Left lobe of liver (tissue), 2 donors: ENCODE measurements at places on chromosomes 1 and 21. TPM values are rescaled to one million over a fixed set of nuclear protein-coding genes. Genes with fewer than 3 reads are reported as not detected.
A peak's percentile ranks its signal among the peaks of the same experiment; 100 is the strongest.

GRCh38 chr21:34611528-34611927, 3.4 kb downstream of the RCAN1 start:
- DNase-seq: no peak

GRCh38 chr1:92786111-92786901, 1.4 kb upstream of the EVI5 start:
- DNase-seq: no peak

- DNase-seq: no peak
These were observed 7.8 kb downstream of the TNFRSF18 start for GRCh38 chr1:1198423-1199140.

DCST2 gene
- 1.4 TPM for total RNA-seq

DNA sequence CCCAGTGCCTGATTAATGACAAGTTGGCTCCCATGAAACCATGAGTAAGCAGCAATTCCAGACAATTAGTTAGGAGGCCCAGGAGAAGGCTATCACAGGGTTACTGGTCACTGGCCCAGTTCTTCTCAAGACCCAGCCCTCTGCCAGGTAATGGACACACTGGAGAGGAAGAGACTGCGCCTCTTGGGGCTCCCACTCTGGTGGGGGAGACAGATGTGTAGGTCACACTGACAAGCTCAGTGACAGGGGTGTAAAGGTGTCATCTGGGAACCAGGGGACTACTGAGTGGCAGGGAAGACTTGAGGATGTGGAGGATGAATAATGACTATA, 4.9 kb downstream of the HPCA start:
- no peak for DNase-seq

PRDM16 gene
- total RNA-seq: 0.43 TPM

GRCh38 chr1:32768110-32768850, 48.9 kb downstream of the YARS1 start:
- DNase-seq: no peak

GRCh38 chr1:214331827-214332423, 51.0 kb downstream of the SMYD2 start:
- no peak for DNase-seq

- DNase-seq: peak; percentile 72
These were observed 5.3 kb upstream of the SLC6A9 start for GRCh38 chr1:44036409-44037139.

OXCT2 gene
- total RNA-seq: not detected

C4BPA gene
- 792 TPM for total RNA-seq

DNA sequence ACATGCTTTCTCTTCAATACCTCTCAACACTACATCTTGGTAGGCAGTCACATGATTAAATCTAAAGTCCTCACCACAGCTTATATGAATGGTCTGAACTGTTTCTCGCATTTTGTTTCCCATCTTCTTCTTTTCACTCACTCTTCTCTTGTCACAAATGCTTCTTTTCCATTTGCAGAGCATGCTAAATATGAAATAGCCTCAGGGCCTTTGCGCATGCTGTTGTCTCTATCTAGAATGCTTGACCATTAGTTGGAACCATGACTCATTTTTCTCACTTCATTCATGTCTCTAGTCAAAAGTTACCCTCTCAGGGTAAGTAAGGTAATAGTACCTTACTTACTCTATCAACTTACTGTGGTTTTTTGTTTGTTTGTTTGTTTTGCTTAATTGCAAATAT, 239.7 kb downstream of the PTPRC start:
- no peak for DNase-seq

ERG gene
- total RNA-seq: 4.0 TPM

CDC42SE1 gene
- total RNA-seq: 21.0 TPM

DNA sequence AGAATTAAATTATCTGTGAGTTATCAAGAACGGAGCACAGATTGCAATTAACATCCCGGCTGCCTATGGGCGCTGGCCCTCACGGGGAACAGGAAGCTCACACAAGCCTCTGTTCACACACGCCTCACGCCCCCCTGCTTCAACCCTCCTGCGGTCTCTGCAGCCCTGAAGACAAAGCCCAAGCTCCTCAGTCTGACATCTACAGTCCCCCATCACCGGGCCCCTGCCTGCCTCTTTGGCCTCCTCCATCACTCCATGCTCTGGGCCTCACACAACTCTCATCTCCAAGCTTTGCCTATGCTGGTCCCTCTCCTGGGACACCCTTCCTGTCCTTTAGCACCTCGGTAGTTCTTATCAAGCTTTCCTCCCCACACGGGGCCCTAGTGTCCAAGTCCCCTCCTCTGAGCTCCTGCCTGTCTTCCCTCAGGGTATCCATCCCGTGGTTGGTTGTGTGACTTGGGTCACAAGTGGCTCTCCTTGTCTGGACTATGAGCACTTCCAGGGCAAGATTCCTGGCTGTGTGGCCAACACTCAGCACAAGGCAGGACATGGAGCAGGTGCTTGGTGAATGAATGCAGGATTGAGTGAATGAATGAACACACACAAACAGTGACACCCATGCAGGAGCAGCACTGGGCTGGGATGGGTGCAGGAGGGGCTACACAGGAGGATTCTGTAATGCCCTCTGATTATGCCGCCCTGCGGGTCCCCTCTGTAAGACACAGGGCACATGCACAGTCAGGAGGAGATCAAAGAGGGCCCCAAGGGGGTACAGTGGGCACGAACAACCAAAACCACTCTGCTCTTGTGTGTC, 116.1 kb downstream of the DMRTB1 start:
- no peak for DNase-seq

DNA sequence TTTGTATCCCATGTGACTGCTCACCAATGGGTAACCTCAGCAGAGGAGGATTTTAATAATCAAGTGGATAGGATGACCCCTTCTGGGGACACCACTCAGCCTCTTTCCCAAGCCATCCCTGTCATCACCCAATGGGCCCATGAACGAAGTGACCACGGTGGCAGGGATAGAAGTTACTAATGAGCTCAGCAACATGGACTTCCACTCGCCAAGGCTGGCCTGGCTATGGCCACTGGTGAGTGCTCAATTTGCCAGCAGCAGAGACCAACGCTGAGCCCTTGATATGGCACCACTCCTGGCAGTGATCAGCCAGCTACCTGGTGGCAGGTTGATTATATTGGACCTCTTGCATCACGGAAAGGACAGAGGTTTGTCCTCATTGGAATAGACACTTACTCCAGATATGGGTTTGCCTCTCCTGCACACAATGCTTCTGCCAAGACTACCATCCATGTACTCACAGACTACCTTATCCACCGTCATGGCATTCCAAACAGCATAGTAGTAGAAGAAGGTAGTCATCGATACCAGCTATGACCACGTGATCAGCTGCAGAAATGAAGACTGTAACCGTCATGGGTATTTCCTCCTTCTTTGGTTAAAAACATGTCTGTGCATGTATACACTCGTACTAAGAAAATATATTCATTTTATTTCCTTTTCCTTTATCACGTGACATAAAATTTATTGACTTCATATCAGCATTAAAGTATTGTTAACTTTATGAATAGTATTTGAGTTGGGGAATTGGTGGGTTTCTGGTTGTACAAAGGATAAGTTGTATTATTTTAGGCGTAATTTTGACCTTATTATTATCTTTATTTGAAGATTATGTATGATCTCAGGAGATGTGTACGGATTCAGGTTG, 562.6 kb downstream of the PTPRU start:
- DNase-seq: no peak

GBP7 gene
- 22.9 TPM for total RNA-seq

SLC26A9 gene
- total RNA-seq: 0.05 TPM

RBP7 gene
- 2.5 TPM for total RNA-seq

SYCP1 gene
- total RNA-seq: not detected

DNA sequence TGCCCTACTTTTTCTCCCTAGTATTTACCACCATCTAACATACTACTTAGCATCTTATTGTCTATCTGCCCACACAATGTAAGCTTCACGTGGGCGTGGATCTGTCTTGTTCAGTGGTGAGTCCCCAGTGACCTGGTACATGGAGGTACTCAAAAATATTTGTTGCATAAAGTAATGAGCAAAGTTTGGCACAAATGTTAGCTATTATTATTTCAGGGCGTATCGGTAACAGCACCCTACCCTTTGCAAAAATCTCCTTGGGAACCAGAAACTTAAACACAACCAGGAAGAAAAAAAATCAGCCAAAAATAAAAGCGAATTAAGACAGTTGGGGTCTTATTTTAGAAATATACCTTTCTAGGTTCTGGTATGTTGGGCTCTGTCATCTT, 454 bp upstream of the NENF start:
- DNase-seq: no peak

GRCh38 chr1:61504305-61504704, 220.6 kb downstream of the TM2D1 start:
- DNase-seq: no peak

ACTN2 gene
- total RNA-seq: not detected

PRDM15 gene
- total RNA-seq: 3.2 TPM

- no peak for DNase-seq
These were observed 130.8 kb downstream of the HMCN1 start for GRCh38 chr1:185864889-185865517.

DNA sequence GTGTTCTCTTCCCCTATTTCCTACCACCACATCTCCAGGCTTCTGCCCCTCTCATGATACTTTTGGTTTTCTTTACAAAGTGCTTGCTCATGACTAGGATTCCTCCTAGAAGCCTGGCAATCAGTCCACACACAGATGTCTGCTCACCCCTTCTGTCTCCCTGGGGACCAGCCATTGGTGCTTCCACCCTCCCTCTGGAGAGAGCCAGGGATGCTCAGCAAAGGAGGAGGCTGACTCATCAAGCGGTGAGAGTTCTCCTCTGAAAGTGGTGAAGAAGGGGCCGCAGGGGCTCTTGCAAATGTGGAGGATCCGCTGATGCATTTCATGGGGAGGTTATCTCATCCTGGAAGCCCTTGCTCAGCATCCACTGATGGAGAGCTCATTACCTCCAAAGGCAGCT, 14.5 kb downstream of the NT5C1A start:
- DNase-seq: no peak

DNA sequence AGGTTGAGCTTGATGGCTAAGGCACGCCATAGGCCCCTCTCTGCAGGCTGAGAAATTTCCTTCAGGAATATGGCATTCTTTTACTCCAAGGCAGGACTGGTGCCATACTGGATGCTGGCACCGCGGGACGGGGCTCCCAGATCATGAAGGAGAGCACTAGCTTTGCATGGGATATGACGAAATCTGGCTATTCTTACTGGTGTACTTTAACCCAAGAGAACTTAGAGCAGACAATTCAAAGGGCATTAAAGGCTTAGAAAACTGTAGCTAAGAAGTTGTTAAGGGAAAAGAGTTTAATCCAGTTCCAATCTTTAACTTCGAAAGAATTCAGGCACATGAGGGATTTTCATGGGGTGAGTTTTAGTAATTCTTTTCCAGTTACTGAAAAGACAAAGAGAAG, 204.4 kb upstream of the ESRRG start:
- DNase-seq: no peak

- DNase-seq: no peak
These were observed 39.5 kb downstream of the PDPN start for GRCh38 chr1:13623021-13623637.

DNA sequence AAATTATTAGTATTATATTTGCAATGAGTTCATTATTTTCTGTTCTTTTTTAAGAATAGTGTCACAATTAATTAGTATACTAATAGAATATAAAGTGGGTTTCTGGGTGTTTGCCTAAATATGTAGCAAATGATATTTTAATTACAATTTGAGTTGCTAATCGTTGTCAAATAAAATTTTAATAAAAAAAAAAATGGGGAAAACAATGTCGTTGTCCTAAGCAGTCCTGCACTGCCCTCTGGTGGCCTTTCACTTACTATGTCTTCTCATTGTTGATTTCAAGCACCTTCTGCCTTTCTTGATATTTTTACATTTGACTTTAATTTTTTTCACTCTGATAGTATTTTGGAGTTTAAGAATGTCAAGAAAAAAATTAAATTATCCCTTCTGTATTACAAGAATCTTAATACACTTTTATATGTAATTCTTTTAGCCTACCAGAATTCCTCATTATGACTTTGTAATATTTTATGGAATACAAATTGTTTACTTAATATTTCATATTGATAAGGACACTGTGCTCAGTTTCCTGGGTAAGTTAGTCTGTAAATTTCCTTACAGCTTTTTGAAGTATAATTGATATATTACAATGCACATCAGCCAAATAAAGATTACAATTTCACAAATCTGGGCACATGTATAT, 104.5 kb upstream of the FMN2 start:
- no peak for DNase-seq

KLHL12 gene
- total RNA-seq: 12.3 TPM

GRCh38 chr21:33974513-33975468, 59.2 kb upstream of the ATP5PO start:
- DNase-seq: no peak

DNA sequence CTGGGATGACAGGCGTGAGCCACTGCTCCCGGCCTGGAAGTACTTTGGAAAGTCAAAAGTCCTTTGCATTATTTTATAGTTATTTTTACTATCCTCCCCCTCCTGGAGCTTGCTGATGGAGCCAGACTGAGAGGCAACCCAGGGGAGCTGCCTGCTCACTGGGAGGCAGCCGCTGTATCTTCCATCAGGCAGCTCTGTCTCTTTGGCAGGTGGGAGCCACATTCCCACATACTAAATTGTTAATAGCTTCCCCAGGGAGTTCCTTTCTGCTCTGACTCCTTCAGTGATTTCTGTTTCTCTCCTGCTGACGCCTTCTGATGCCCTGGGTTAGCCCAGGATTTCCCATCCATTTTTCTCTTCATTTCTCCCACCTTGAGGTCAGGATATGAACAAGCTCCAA, 4.9 kb upstream of the OPRD1 start:
- DNase-seq: no peak

- no peak for DNase-seq
These were observed 38.7 kb downstream of the COL18A1 start for GRCh38 chr21:45443595-45444181.

DNA sequence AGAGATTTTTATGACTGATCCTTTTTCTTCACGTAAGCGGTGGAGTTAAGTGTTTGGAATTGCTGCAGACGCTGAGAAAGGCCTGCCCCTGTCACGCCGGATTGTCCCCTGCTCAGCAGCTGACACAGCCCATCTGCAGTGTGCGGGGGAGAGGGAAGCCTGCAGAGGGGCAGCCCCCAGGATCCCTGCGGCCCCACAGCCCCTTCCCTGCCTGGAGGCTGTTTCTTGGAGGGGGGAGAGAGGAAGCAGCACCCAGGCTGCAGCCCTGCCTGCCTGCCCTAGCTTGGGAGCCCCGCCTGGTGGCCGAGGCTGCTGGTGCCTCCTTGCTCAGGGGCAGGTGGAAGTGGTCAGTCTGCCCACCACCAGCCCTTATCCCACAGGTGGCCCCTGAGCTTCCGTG, 50.7 kb downstream of the PRDM16 start:
- DNase-seq: no peak

DNA sequence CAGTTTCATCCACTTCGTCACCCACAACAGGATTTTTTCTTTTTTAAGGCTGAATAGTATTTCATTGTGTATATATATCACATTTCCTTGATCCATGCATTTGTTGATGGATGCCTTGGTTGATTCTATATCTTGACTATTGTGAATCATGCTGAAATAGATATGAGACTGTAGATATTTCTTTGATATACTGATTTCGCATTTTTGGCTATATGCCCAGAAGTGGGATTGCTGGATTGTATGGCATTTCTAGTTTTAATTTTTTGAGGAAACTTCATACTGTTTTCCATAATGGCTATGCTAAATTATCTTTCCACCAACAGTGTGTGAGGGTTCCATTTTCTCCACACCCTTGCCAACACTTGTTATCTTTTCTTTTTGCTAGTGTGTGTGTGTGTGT, 5.0 kb downstream of the GUCA2B start:
- no peak for DNase-seq

GBP5 gene
- 0.68 TPM for total RNA-seq
